Activated CD4-positive, alpha-beta memory T cell treated with anti-CD3 and anti-CD28 coated beads, Interleukin-2, amount 10 ng/mL, durations not matched to agents 7 days and 5 days (primary cell): ENCODE measurements at places on chromosomes 11 and 22.

GRCh38 chr11:100925935-100926334 lies 203.7 kb downstream of the PGR start:
- no peak for DNase-seq
- H3K36me3 ChIP-seq: no peaks in the 10 kb centered on the region
- H3K27me3 ChIP-seq: no peaks in the 10 kb centered on the region
- H3K4me3 ChIP-seq: no peak overlapping the region
- no peaks in the 10 kb centered on the region for H3K4me1 ChIP-seq

GRCh38 chr11:119700536-119701346 lies 28.3 kb downstream of the NECTIN1 start:
- peak; percentile 32 for DNase-seq
- no peak overlapping the region for H3K27ac ChIP-seq
- H3K36me3 ChIP-seq: no peaks in the 10 kb centered on the region
- peaks cover 2% of the 10 kb centered on the region for H3K27me3 ChIP-seq
- no peak overlapping the region for H3K4me3 ChIP-seq

DNA sequence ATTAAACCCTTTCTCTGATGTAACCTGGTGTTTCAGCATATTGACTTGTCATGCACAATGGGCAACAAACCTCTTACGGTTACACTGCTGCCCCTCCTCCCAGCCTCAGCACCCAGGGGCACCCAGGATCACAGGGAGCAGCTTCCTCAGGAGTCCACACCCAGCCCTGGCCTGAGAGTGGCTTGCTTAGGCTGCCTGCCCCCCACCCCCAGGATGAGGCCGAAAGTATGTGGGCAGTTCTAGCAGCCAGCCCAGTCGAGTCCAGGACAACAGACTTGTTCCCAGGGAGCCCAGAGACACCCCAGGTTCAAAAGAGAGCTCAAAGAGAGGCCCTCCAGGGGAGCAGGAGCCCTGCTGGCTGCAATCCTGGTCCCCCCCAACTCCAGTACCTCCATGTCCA lies 108.1 kb upstream of the THY1 start:
- H3K36me3 ChIP-seq: no peaks in the 10 kb centered on the region
- H3K4me1 ChIP-seq: no peaks in the 10 kb centered on the region
- DNase-seq: no peak
- H3K27me3 ChIP-seq: peaks cover 15% of the 10 kb centered on the region
- H3K4me3 ChIP-seq: no peak overlapping the region
- H3K27ac ChIP-seq: no peak overlapping the region

GRCh38 chr11:86416494-86416893 lies 41.8 kb downstream of the CCDC81 start:
- no peaks in the 10 kb centered on the region for H3K36me3 ChIP-seq
- no peak for DNase-seq
- no peaks in the 10 kb centered on the region for H3K27me3 ChIP-seq
- no peak overlapping the region for H3K4me3 ChIP-seq
- H3K4me1 ChIP-seq: peaks cover 6% of the 10 kb centered on the region
- no peak overlapping the region for H3K27ac ChIP-seq

DNA sequence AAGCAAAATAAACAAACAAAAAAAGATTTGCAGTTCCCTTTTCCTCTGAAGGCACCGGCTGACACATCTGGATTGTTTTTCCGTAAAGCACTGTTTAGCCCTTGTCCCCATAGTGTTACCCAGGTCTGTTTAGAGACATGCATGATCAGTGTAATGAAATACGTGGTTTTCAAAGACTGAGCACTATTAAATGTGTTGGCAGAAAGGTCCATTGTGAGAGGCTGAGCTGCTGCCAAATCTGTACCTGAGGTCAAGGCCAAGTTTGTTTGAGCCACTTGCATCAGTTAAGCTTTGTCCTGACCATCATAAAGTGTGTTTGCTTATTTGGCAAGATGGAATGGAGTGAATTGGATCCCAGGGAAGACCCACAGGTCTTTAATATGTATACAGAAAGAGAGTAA lies 26.3 kb downstream of the CTR9 start:
- H3K36me3 ChIP-seq: peaks cover 56% of the 10 kb centered on the region
- no peaks in the 10 kb centered on the region for H3K27me3 ChIP-seq
- H3K27ac ChIP-seq: no peak overlapping the region
- peaks cover 8% of the 10 kb centered on the region for H3K4me1 ChIP-seq
- H3K4me3 ChIP-seq: no peak overlapping the region

DNA sequence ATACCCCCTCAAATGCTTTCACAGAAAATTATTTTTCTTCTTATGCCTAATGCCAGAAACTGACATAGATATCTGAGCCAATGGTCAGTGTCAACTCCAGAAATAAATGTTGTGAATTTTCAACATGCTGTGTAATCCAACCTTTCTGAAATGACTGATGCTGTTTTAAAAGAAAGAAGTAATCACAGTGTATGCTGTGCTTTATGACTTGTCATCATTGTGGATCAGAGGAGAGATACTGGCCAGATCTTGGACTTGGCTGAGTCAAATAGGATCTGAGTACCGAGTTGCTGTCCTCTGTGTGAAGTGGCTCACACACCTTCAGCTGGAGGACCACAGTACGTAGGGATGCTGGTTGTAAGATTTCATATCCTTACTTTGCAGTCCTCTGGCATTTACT lies 89.9 kb upstream of the ARHGAP20 start:
- no peak for DNase-seq
- no peaks in the 10 kb centered on the region for H3K27me3 ChIP-seq
- H3K36me3 ChIP-seq: no peaks in the 10 kb centered on the region
- no peaks in the 10 kb centered on the region for H3K4me1 ChIP-seq
- H3K4me3 ChIP-seq: no peak overlapping the region
- H3K27ac ChIP-seq: no peak overlapping the region

DNA sequence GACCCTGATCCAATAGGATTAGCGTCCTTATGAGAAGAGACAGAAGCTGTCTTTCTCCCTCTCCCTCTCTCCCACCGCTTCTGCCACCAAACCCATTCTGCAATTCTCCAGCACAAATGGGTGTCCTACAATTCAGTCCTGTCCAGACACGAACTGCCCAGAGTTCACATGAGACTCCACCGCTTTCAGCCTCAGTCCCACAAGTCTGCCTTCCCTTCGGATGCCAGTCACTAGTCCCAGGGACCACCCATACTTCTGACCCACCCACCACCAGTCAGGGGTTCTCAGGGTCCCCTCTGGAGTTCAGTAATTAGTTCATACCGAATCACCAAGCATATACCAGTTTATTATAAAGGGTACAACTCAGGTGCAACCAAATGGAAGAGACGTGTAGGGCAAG lies 73.6 kb downstream of the TRIM29 start:
- no peaks in the 10 kb centered on the region for H3K36me3 ChIP-seq
- H3K4me1 ChIP-seq: no peaks in the 10 kb centered on the region
- no peak for DNase-seq
- H3K27ac ChIP-seq: no peak overlapping the region

GRCh38 chr22:31243339-31244045 lies 31.4 kb downstream of the LIMK2 start:
- H3K4me1 ChIP-seq: peaks cover 44% of the 10 kb centered on the region
- no peak overlapping the region for H3K27ac ChIP-seq
- no peak overlapping the region for H3K4me3 ChIP-seq
- no peak for DNase-seq
- H3K36me3 ChIP-seq: peaks cover 13% of the 10 kb centered on the region

DNA sequence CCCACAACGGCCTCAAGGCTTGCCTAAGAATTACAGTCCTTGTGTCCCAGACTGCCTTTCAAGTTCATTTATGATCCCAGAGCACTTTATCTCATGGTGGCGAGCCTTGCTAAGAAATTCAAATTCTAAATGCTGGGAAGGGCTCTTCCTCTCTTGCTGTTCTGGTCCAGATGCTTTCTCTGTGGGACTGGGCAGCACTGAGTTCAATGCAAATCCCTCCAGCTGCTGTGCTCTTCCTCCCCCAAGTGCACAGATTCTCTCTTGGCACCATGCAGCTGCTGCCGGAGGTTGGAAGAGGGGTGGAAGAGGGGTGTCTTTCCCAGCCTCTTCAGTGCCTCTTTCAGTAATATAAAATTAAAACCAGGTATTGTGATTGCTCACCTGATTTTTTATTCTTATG lies 828.0 kb downstream of the DLG2 start:
- H3K4me3 ChIP-seq: no peak overlapping the region
- DNase-seq: no peak
- H3K36me3 ChIP-seq: no peaks in the 10 kb centered on the region
- no peaks in the 10 kb centered on the region for H3K27me3 ChIP-seq
- no peak overlapping the region for H3K27ac ChIP-seq

- H3K27me3 ChIP-seq: no peaks in the 10 kb centered on the region
- DNase-seq: no peak
- no peak overlapping the region for H3K4me3 ChIP-seq
- H3K27ac ChIP-seq: no peak overlapping the region
- H3K36me3 ChIP-seq: peaks cover 43% of the 10 kb centered on the region
- no peaks in the 10 kb centered on the region for H3K4me1 ChIP-seq
Measured at GRCh38 chr11:71472357-71472885, 19.4 kb downstream of the NADSYN1 start.

- no peaks in the 10 kb centered on the region for H3K36me3 ChIP-seq
- no peaks in the 10 kb centered on the region for H3K4me1 ChIP-seq
- DNase-seq: no peak
- no peak overlapping the region for H3K4me3 ChIP-seq
- no peak overlapping the region for H3K27ac ChIP-seq
Measured at GRCh38 chr11:125136001-125136400, 24.6 kb upstream of the TMEM218 start.
